ENCODE measurements at places on chromosomes 6 and 20.

DNA sequence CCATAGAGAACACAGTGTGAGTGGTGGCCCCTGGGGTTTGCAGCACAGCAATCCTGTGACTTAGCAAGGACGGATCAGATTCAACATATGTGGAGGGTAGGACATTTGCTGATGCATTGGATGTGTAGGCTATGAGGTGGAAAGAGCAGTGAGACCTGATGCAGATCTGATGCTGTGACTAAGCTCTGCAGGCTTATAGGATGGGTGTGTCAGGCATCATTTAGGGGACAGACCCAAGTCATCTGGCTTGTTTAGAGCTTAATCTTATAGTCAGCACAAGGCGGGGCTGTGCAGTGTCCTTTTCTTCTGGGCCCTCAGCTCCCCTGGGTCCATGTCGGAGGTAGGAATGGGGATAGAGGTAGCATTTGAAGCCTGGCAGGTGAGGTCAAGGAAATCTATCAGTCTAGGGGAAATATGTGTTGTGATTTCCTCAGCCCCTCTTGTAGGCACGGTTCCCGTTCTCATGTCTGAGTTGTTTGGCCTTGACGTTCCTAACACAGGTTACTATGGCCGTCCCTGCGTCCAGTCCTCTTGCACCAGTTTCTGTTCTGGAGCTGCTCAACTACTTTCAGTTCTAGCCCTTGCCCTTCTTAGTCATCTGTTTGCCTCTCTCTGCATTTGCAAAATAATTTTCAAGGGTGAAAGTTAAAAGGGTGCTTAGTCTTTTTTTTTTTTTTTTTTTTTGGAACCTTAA, 15.6 kb upstream of the MAPRE1 start:
- no peak for DNase-seq

GRCh38 chr20:59735917-59736316, 131.6 kb downstream of the PHACTR3 start:
- no peak for DNase-seq

DNA sequence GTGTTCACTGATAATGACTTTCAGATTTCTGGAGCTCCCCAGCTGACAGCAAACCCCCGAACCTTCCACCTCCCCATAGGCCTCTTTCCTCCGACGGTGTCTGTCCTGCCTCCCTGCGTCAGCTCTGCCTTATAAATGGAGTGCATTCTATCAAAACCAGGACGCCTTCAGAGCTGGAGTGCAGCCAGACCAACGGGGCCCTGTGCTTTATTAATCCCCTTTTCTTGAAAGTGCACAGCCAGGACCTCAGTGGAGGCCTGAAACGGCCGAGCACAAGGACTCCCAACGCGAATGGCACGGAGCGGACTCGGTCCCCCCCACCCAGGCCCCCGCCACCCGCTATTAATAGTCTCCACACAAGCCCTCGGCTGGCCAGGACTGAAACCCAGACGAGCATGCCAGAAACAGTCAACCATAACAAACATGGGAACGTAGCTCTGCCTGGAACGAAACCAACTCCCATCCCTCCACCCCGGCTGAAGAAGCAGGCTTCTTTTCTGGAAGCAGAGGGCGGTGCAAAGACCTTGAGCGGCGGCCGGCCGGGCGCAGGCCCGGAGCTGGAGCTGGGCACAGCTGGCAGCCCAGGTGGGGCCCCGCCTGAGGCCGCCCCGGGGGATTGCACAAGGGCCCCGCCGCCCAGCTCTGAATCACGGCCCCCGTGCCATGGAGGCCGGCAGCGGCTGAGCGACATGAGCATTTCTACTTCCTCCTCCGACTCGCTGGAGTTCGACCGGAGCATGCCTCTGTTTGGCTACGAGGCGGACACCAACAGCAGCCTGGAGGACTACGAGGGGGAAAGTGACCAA, 42.3 kb upstream of the NAA20 start:
- DNase-seq, result no peak

GRCh38 chr20:10921491-10922010, 247.8 kb upstream of the JAG1 start:
- DNase-seq, result no peak

- DNase-seq, result no peak
These were observed 24.1 kb upstream of the ARFGEF2 start for GRCh38 chr20:48897305-48898010.

- no peak for DNase-seq
These were observed 63.1 kb downstream of the TFAP2A start for GRCh38 chr6:10351791-10352190.

GRCh38 chr6:38225766-38226165, 406.2 kb downstream of the ZFAND3 start:
- DNase-seq, result no peak

DNA sequence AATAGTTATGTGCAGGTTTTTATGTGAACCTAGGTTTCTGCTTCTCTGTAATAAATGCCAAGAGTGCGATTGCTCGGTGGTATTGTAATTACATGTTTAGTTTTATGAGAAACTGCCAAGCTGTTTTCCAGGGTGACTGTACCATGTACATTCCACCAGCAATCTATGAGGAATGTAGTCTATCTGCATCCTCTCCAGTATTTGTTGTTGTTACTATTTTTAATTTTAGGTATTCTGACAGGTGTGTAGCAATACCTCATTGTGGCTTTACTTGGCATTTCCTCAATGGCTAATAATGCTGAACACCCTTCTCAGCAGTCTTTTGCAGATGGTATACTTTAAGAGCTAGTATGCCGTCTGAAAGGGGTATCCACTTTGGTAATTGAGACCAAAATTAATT, 142.1 kb downstream of the BMP2 start:
- no peak for DNase-seq

DNA sequence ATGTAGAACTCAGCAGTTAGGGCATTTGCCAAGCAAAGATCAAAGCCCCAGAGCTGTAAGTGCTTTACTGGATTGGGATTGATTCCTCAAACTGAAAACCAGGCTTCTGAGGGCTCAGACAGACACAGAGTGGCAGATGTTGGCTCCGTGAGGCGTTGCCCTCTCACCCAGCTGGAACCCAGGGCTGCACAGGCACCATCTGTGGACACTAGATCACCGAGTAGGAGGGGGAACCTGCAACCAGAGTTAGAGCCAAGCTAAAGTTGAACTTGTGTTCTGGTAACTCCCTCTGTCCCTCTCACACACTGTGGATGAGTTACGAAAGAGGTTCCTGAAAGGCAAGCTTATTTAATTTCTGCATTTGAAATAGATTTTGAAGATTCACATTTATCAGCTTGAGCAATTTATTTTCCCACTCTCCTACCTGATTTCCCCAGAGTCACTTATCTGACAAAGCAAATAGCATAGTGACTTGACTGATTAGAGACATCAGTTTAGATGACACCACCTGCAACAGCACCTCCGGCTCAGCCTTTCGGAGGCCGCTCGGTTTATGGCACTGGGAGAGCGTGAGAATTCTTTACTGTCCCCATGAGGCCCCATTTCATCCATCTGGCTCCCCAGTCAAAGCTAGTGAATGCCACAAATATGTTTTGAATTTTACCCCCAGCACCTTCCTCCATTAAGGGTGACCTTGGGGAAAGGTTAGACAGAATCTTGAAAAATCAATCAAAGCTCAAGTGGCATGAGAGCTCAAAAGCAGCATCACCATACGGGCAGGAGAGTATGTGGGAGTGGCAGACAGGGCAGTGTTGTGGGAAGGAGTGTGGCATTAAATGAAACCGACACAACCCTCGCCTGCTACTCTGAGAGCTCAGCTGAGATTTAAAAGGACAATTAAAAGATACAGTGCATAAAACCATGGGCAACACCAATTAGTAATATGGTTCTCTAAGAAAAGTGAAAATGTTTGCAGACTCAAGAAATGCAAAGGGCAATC, 48.5 kb downstream of the RPF2 start:
- DNase-seq, result no peak

- DNase-seq, result no peak
These were observed 14.7 kb downstream of the SIGLEC1 start for GRCh38 chr20:3697588-3698305.

DNA sequence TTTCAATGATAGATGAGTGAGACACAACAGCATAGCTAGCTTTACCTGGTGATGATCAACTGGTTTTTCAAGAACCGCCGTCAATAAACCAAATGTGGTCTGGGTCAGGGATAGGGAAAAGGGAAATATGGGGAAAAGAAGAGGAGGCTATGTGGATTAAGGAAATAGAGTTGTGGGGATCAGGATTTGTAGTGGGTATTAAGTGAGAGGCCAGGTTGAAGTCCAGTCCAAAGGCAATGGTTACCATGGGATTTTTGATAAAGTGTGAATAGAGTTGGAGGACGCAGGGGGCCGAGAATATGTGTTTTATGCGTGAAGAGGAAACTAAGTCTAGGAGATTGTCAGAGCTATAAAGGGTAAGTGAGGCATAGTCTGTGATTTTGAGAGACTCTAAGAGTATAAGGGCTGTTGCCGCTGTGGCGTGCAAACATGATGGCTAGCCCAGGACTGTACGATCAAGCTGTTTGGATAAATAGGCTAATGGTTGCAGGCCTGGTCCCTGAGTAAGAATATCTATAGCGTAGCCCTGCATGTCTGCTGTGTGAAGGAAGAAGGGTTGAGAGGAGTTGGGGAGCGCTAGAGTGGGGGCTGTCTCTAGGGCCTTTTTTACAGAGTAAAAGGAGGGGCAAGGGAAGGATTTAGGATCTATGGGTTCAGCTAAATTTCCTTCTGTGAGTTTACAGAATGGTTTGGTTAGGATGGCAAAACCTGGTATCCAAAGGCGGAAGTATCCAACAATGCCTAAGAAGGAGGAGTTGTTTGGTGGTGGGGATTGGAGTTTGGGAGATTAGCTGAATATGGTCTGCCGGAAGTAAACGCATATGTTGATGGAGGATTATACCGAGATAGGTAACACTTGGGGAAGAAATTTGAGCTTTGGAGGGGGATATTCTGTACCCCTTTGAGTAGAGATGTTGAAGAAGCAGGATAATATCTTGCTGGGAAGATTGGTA, 749.7 kb upstream of the ADGRB3 start:
- no peak for DNase-seq

DNA sequence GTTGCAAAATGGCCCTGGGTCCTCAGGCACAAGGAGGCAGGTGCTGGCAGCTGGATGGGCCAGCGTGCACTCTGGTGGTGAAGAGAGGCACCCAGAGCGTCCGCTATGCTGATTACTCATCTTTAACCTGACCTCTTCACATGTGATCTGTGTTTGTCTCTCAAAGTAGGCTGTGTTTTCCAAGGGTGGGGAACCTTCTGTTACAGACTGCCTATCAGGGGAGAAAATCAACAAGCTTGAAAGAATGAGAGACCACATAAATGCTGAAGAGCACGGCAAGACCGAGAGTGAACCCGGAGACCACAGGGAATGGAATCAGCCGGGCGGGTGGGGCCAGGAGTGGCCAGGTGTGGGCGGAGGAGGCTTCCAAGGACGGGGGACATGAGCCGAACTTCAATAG, 16.2 kb downstream of the BNIP5 start:
- no peak for DNase-seq

GRCh38 chr6:136318676-136319075, 29.0 kb upstream of the BCLAF1 start:
- no peak for DNase-seq

DNA sequence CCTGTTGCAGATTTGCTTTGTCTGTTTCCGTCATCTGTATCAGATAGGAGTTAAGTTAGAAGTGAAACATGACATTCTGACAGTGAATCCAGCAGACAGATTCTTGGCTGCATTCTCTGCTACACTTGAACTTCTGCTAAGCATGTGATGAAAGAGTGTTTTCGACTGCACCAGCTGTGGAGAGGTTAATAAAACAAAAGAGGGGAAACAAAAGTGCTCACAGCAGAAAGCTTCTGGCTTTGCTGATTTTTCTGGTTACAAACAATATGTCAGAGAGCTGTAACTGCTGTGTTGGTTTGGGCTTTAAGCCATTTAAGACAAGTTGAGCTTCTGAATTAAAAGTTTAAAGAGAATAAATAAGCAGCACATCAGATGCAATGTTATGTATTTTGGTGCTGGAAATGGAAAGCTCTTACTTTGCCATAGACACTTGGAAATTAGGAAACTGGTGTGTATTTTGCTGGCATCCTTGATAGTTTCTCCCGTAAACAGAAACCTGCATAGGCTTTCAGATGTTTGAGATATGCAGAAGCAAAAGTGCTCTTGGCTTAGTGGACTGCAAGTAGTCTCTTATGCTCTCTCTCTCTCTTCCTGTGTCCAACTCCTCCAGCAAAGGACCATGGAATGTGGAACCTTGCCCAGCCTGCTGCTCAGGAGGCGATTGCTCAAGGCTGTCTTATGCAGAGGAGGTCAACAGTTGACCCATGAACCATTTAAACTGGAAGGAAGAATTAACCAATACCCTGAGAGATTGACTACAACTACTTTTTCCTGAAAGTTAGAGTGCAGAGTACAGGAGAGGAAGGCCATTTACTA, 104.9 kb downstream of the RPS12 start:
- DNase-seq, result no peak

- no peak for DNase-seq
These were observed 85.9 kb upstream of the KCNG1 start for GRCh38 chr20:51108638-51109363.

- DNase-seq, result no peak
These were observed 147.2 kb downstream of the DOK5 start for GRCh38 chr20:54622333-54623295.

GRCh38 chr6:121430514-121431460, 4.7 kb upstream of the GJA1 start:
- no peak for DNase-seq

DNA sequence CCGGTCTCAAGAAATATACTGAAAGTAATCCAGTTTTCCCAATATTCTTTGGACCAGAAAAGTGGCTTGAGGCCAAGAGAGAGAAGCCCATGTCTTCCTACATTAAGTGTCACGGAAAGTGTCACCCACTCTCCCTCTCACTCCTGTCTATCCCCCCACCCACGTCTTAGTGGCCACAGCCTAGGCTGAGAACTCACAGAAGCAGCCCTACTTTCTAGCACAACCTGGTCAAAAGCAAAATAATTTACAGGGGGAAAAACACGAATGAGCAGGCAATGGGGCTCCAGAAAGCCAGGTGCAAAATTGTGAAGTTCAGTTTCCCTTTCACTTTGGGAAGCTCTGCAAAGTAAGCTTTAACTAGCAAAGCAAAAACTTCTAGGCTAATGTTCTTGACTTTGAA, 118.0 kb downstream of the OPRM1 start:
- DNase-seq, result peak; percentile 33

GRCh38 chr20:23641936-23642751, 4.4 kb upstream of the CST3 start:
- no peak for DNase-seq
